Renal cortex interstitium (tissue), 15 donors: ENCODE measurements at places on chromosomes 1 and 21.

- DNase-seq: no peak
Measured at GRCh38 chr1:56024155-56024554, 555.2 kb downstream of the PLPP3 start.

- DNase-seq: no peak
Measured at GRCh38 chr1:19957779-19958178, 21.6 kb downstream of the PLA2G2A start.

DNA sequence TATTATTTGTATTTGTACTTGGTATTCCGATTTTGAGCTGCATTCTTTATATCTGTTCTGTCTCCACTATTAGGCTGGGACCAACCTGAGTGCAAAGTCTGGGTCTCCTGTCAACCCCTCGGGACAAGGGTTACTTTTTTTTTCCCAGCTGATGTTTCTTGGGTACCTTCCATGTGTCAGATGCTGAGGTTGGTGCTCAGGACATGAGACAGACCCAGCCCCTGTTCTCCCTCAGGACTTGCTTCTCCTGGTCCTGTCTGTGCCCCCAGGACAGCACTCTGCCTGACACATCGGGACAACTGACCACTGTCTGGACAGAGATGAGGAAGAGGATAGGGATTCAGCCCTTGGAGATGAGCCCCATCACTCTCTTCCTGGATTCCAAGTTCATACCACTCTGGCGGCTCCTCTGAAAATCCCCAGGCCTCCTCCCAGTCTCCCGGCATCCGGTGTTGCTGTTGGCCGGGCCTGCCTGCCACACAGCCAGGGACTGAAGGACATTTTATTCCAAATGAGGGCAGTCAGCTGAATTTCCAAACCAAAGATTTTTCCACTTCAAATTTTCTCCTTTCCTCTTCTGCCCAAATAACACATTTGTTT, 55.6 kb upstream of the FMOD start:
- DNase-seq: no peak

- no peak for DNase-seq
Measured at GRCh38 chr1:21563971-21564370, 54.7 kb downstream of the ALPL start.

GRCh38 chr21:35316933-35317332, 267.8 kb upstream of the RUNX1 start:
- DNase-seq: no peak

GRCh38 chr1:109399326-109399957, 1.7 kb upstream of the SORT1 start:
- DNase-seq: peak; percentile 50

GRCh38 chr1:219812491-219813203, 115.7 kb downstream of the SLC30A10 start:
- DNase-seq: peak; percentile 36

DNA sequence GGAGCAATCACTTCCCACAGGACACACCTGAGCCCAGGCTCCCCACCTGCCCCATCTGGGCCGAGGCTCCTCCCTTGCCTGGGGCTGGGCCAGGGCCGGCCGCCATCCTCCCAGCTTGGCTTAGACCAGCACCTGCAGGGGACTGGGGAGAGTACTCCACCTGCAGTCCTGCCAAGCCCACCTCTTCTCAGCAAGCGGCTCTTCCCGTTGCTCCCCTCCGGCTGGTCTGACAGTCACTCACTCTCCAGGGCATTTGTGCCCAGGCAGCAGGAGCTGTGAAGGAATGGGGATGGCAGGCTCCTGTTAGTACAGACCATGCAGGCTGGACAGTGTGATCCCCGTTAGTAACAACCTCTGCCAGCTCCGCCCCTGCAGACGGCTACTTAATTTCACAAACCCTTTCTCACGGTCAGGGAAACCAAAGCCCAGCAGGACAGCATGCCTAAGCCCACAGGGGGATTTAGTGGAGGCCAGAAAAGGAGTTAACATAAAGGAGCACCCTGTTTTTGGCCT, at the start of gene FYB2:
Gene FYB2 (minus strand): TSS at position 18 of the 513 bp plus-strand sequence. CDS start 114 bp downstream, outside the sequence.
- no peak for DNase-seq

DNA sequence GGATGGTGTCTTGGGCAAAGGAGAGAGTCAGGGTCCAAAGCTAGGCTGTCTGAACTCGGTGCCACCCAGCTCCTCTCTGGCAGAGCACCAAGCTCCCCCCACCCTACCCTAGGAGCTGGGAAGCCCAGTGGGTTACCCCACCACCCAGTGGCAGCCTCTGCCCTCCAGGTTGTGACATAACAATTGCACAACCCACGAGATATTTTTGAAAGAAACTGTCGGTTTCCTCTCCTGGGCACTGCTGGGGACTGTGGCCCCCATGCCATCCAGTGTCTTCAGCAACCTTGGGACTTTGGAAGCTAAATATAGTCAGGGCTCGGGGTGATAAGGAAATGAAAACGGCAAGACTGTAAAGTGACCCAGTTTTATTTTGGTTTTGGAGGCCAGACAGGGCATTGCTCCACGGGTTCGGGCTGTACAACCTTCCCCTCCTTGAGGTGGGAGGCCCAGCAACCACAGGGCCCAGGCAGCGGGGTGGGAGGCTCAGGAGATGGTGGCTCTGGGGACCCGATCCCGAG, 1.4 kb downstream of the CITED4 start:
- DNase-seq: no peak

- no peak for DNase-seq
Measured at GRCh38 chr1:91564888-91565701, 64.4 kb downstream of the CDC7 start.

- DNase-seq: no peak
Measured at GRCh38 chr1:43537423-43538142, 6.9 kb downstream of the PTPRF start.

GRCh38 chr21:40051801-40052200, 184.6 kb downstream of the PCP4 start:
- DNase-seq: no peak

DNA sequence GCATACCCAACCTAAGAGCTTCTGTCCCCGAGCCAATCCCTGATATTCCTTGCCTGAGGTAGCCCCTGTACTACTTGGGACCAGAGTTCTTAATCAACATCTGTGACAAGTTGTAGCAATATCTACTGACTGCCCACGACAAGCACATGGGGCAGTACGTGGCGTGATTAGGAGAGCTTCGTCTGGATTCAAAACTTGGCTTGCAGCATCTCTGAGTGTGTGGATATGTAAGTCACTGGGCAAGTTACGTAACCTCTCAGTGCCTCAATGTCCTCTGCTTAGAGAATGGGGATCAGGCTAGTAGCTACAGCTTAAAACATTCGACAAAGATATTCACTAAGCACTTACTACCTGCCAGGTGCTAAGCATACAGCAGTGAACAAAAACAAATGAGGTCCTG, 5.0 kb downstream of the HSPG2 start:
- DNase-seq: no peak

DNA sequence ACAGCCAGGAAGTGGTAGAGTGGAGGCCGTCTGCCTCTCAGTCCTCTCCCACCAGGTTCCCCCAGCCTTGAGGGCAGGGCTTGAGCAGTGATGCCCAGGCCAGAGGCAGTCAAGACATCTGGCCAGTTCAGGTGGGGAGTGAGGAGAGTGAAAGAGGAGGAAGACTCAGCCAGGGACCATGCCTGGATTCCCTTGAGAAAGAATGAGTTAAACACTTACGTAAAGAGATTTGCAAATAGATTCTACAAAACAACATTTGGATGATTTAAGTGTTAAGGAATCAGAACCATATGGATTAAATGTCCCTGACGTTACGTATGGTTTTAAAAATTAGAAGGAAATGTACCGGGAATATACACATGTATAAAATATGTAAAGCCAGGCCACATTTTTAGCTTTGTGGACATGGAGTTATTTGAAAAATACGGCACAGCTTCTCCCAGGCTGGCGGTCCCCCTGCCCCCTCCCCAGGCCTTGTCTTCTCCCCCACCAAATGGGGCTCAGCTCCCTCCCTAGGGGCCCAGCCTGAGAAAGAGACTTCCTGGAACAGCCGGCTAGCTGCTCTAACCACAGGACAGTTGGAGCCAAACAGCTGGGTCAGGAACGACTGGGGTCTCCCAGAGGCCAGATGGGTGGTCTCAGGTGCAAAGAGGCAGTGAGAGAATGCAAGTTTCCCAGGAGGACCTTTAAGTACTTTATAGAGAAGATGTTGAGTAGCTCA, 188.3 kb upstream of the EDN2 start:
- no peak for DNase-seq

DNA sequence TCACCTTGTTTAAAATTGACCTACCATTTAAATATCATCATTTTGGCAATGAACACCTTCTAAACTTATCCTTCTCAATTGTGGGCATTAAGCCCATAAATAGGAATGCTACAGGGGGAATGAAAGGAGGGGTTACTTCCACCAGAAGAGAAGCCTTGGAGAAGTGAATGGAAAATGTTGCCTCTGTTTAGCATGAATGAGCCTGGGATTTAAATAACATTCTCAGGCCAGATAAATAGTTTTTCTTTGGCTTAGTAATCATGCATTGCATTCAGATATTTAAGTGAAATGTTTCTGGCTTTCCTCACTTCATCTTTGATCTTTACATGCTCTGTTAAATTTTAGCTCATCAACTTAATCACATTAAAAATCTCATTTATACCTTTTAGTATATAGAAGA, 284.3 kb upstream of the FMN2 start:
- DNase-seq: no peak

- no peak for DNase-seq
Measured at GRCh38 chr1:72285074-72285425, 2.7 kb upstream of the NEGR1 start.

DNA sequence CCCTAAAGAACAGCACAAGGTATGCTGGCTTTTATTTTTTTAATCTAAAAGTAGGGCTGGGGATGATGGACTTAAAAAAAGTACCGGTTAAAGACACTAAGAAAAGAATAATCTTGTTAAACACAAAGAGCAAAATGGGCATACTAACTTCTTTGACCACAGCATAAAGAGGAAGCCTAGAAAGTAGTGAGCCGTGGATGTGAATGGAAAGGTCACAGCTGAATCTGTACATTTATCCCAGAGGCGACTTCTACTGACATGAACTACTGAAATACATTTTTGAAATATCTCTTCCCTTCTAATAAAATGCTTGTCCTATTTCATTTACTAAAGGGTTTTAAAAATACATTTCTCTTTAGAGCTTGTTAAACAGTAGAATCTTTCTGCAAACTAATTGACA, 140.7 kb downstream of the SLC45A1 start:
- no peak for DNase-seq

DNA sequence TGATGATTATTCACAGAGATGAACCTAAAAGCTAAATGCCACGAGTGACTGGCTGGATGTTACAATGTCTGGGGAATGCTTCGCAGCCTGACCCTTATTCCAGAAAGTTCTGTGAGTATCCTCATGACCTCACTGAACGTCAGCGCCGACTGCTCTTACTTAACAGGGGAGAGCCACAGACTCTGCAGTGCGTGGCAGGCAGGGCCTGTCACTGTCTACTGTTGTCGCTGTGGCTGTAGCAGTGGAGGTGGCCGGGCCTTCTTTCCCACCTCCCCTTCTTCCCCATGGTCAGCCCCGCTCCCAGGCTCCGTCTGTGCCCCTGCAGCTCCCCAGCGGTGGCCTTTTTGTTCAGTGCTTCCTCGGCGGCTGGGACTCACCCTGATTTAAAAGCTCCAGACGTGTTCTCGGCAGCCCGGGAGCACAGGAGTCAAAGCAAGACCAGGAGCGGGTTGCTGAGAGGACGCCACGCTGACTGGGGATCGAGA, 52.2 kb upstream of the TARBP1 start:
- DNase-seq: no peak

GRCh38 chr1:204673909-204674649, 11.5 kb downstream of the LRRN2 start:
- DNase-seq: no peak

GRCh38 chr1:203081465-203082230, 4.2 kb downstream of the MYOG start:
- DNase-seq: no peak

- no peak for DNase-seq
Measured at GRCh38 chr1:208235982-208236761, 8.0 kb downstream of the PLXNA2 start.

DNA sequence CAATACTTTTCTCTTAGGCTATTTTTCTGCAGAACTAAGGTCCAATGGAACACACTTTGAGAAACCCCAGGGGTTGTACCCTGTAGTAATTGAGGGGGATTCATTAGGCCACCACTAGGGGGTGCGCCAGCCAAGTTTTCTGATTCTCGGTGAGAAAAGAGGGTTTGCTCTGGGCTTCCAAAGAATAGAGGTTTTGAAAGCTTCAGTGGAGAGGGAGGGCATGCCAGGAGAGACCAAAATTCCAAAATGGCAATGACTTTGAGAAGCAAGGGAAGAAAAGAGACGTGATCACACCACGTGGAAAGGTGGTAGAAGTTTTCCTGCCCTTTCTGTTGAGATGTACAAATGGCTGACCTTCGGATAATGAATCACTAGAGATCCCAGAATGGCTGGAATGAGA, 323.3 kb downstream of the RPS6KC1 start:
- peak; percentile 48 for DNase-seq

DNA sequence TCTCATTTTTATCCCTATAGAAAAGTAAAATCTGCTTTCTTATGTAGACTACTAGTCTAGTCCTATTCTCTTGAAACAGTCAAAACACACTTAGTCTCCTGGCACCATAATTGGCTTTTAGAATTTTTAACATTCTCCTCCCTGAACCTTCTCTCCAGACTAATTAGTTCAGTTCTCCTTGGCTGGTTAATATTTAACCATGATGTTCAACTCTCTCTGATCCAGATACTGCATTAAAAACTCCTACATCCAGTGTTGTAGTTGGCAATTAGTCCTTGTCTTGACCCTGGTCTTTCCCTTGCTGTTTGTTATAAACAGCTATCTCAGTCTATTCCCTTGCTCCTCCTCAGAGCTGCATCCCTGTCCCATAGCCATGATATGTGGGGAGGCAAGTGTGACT, 422.9 kb upstream of the BEND5 start:
- DNase-seq: no peak

DNA sequence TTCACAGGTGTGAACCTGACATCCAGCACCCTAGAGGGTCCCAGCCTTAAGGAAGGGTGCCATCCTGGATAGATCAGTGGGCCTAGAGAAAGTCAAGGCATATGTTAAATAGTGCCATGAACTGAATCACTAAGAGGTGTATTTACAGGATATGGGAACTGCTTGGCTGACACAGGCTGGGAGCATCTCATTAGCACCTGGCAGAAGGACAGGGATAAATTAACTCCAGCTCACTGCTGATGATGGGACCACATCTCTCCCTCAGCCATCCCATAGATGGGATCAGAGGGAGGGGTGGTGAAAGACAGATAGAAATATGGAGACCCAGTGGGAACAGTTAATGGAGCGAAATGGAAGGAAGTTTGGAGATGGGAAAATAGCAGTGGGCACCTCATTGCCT, 122.0 kb downstream of the IGSF21 start:
- DNase-seq: no peak

DNA sequence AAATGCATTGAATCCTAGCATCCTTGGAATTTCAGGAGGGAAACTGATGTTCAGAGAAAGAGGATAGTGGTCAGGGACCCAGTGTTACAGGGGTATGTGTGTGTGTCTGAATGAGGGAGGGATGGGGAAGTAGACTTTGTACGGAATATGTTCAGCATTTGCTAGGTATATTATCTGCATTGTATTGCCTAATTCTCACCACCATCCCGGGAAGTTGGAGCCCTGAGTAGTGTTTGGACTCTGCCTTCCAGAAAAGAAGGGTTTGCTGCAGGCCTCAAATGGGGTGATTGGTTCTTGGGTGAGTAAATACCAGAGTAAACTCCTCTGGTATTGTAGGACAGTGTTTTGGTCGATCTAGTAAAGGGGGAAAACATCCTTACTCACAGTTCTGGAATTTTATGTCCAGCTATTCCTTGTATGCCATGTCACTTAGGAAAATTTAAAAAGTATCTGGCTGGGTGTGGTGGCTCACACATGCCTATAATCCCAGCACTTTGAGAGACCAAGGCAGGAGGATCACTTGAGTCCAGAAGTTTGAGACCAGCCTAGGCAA, 7.1 kb upstream of the ZNF496 start:
- no peak for DNase-seq
